Right cardiac atrium (tissue), 5 donors: ENCODE measurements at places on chromosomes 7 and 10. TPM values are rescaled to one million over a fixed set of nuclear protein-coding genes. Genes with fewer than 3 reads are reported as not detected.

DNA sequence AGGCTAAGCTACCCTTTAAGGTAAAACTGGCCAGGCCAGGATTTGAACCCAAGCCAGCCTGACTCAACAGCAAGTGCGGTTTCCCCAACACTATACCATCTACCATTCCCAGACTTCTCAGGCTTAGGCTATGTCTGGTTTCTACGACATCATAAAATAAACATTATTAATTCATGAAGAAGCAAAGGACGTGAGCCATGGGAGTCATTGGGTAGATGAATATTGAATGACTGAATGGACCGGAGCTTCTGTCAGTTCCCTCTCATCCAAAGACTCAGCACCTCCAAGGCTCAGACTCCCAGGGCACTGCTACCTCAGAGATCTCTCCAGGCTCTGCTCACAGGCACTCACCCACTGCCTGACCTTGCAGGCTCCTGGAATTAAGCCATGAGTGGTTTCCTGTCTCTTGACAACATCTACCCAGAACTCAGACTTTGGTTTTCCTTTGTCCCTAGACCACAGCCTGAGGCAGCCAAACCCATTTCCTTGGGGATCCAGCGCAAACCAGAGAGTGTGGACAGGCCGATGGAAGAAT is 64.6 kb upstream of the STEAP1B start:
- peak; percentile 47 for DNase-seq

DNA sequence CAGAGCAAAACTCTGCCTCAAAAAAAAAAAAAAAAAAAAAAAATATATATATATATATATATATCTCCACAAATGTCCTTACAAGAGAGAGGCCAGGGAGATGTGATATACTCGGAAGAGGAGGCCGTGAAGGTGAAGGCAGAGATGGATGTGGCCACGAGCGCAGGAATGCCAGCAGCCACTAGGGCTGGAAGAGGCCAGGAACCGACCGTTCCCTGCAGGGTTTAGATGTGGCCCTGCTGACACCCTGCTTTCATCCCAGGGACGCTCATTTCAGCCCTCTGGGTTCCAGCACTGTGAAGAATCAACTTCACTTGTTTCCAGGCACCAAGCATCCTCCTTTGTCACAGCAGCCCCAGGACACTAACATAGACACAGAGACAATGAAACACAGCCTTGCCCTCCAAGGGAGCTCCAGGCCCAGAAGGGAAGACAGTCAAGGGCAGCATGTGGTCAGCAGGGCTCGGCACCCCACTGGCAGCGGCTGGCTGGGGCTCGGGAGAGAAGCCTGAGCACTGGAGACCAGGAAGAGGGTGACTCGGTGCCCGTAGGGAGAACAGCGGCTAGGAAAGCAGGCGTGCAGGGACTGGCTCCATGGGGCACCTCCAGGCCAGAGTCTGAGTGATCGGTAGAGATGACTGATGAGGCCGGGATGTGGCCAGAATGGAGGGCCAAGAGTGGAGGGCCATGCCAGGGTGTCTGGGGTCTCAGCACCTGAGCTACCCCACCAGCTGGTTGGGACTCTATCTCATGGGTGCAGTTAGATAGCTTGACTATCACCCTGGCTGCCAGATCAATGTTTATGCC is 7.6 kb downstream of the WDR86 start:
- DNase-seq: no peak

- DNase-seq: no peak
Measured at GRCh38 chr10:62462461-62462860, 88.3 kb downstream of the ZNF365 start.

DNA sequence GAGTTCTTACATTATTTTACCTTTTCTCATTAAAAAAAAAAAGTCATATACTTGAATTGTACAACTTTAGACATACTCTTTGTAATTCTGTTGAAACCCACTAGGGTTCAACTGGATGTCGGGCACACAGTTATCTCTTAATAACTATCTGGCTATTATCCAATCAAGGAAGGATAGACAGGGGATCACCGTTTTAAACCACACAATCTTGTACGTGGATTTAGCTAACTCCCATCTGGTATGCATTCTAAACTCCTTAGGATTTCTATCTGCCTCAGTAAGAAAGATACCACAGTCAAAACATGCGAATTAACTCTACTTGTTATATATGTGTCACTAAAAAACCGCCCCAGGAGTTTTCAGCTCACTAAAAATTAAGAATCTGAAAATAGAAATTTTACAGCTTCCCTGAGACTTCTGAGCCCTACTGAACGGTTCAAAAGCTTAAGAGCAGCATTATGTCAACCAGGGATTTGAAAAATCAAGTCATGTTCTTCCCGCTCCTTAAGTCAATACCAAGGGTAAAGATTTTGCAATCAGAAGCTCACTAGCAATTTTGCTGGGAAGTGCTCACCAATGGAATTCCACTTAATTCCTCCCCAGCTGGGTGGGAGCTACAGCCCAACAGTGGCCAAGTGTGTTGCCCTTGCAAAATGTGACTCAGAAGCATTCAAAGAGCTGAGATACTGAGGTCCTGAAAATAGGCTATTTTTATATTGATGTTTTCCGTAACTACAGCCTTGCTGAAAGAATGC is 267.0 kb downstream of the FRMD4A start:
- no peak for DNase-seq

DNA sequence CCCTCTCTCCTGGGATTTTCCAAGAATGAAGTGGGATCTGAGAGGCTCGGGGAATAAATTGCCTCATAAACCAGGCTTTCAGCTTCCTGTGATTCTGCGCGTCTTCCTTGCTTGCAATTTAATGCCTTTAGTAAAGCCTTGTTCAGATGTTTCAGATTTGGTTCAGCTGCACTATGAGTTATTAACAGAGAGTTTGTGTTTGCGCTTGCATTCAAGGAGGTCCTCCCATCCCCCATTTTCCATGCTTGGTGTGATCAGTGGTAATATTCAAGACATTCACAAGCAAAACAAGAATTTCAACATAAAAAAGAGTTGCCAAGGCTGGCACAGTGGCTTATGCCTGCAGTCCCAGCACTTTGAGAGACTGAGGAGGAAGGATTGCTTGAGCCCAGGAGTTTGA is 1068.9 kb downstream of the TYW1 start:
- DNase-seq: no peak

DNA sequence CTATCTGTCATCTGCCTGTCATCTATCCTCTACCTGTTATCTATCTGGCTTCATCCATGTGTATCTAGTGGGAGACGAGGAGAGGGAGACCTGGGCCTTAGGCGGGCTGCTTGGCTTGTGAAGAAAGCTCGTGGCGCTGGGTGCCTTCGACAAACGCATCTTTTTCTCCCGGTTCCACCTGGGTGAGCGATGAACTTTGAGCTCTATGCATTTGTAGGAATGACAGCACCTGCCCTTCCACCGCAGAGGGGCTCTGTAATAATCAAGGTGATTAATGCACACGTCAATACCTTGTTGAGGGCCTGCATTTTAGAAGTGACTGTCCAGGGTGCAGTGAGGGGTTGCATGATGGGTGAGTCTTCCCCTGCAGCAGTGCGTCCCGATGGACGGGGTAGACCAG is 2.6 kb upstream of the VIPR2 start:
- no peak for DNase-seq

Gene ARHGEF35
- 2.4 TPM for total RNA-seq

Gene FGFBP3
- total RNA-seq: 0.47 TPM

Gene GPR15LG
- not detected for total RNA-seq

Gene OR2F1
- total RNA-seq: not detected

Gene FAM13C
- 6.8 TPM for total RNA-seq
